ENCODE measurements at places on chromosomes 4 and X.

DNA sequence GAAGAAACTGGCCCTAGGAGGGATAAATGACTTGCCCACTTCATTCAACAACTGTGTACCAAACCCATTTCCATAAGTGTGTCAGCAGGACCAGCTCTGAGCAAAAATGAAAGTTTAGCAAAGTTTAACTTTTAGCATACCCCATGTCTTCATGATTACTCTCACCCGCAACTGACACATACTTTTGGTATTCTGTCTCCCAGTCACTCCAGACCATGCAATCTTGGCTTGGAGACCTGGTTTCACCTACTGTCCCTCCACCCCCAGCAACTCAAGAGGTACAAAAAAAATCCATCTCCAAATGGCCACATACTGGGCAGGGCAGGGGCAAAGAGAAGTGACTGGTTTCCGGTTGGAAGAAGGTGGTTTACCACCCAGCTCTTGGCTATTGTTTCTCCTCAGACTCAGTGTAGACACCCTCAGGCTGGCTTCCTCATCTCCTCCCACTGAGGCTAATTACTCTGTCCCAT, 79.8 kb downstream of the RLIM start:
- no peak for DNase-seq

DNA sequence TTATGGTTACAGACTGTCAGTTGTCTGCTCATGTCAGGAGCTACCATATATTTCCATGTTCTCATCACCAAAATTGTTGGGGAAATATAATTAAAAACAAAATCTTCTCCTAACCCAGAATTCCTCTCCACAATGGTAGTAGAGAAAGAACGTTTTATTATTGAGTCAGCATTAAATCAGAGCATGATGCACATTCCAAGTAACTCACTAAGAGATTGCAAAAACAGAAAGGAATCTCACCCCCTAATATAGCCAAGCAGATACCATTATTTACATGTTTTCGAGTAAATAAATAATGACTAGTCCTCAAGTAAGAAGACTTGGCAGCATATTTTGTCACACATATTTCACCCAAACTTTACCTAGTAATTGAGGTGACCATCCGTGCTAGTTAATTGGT, 36.2 kb upstream of the ARHGEF6 start:
- no peak for DNase-seq

GRCh38 chr4:94357624-94358023, 15.0 kb upstream of the HPGDS start:
- DNase-seq, result no peak

- no peak for DNase-seq
Measured at GRCh38 chr4:139515531-139515958, 40.5 kb downstream of the SETD7 start.

DNA sequence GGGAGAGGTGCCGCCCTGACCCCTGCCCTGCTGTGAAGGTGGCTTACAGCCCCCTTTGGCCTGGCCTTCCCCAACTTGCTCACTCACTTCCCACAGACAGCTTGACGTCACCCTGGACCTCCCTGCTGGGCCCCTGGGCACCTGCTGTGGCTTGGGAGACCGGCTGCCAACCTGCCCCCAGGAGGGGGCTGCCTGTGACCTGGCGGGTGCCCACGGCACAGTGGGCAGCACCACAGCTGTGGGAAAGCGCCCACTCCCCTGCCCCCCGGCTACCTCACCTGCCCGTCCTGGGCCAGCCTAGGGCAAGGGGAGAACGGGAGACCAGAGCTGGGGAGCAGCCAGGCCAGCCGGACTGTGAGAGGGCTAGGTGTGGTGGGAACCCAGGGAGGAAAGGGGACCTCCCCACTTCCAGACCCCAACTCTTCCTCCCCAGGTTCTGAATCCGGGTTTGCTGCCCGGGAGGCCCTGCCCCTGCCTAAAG, 2.4 kb upstream of the ZFP92 start:
- DNase-seq, result no peak

DNA sequence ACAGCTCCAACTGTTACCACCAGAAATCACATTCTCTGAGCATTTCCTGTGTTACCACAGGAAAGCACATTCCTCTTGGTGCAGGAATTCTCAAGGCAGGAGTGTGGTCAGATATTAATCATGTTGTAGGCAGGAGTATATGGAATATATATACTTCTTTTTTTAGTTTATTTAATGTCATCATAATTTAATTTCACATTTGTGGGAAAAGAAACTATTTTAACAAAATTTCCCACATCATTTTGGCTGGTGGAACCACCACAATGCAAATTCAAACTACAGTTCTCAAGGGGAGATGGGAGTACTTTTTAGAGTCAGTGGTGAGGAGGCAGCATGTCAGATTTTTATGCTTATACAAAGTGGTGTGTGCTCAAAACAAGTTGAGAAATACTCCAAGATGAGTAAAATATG, 139.0 kb downstream of the ATP10D start:
- DNase-seq, result peak; percentile 72

DNA sequence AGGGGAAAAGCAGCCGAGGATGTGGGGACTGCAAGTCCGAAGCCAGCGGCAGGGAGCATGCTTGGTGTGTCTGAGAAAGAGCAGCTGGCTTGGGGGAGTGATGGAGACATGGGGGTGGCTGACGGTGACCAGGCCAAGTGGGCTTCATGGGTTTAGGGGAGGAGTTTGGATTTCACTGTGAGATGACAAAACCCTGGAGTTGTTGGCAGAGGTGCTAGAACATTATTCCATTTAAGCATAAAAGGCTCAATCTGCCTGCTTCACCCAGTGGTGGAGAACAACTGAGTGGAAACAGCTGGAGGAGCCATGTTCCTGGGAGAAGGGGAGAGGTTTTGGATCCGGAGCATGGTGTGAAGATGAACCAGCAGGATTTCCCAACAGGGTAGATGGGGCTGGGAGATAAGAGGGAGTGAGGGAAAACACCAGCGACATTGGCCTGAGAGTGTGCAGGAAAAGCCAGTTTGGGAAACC, 318.0 kb upstream of the TAPT1 start:
- DNase-seq, result no peak

Measured in astrocyte of the cerebellum (primary cell).